ENCODE measurements at places on chromosomes 1 and 21.
A peak's percentile ranks its signal among the peaks of the same experiment; 100 is the strongest.

GRCh38 chr1:162970021-162970420 is 99.1 kb upstream of the RGS4 start:
- no peak for DNase-seq

- DNase-seq = no peak
These were observed 11.3 kb upstream of the MFSD2A start for GRCh38 chr1:39943471-39944290.

- DNase-seq = no peak
These were observed 146.0 kb downstream of the SLC30A10 start for GRCh38 chr1:219782311-219782710.

DNA sequence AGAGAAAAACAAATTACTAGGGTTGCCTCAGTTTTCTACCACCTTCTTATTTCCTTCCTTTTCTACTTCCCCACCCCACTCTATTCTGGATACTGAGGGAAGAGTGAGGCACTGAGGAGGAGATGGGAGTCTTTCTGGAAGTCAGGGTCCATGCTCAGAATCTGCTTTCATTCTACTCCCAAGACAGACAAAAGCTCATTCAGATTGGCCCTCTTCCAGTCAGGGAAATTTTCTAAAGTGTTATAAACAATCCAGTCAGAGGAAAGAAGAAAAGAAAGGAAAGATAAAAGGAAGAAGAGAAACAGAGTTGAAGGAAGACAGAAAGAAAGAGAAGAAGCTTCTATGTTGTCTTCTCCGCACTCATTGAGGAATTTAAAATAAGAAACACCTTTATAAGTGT is 228.6 kb downstream of the COP1 start:
- DNase-seq = no peak

DNA sequence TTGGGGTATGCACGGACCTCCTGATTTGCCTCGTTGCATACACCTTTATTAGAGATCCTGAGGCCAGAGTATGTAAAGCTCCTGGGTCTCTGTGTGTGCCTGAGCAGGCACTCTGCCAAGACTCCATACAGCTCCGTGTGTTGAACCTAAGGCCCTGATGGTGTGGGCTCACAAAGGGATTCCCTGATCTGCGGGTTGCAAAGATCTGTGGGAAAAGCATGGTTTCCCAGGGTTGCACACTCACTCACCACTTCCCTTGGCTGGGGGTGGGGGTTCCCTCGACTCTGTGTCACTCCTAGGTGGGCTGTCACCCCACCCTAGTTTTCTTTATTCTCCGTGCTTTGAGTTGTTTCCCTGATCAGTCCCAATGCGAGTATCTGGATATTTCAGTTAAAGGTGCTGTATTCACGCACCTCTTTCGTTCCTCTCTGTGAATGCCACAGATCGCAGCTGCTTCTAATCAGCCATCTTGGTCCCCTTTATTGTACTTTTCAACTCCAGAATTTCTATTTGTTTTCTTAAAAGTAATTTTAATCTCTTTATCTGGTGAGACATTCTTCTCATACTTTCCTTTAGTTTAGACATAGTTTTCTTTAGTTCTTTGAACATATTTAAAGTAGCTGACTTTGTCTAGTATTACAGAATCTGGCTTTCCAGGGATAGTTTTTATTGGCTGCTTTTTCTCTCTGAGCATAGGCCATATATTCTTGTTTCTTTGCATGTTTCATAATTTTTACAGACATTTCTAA is 39.0 kb upstream of the F3 start:
- DNase-seq = no peak

DNA sequence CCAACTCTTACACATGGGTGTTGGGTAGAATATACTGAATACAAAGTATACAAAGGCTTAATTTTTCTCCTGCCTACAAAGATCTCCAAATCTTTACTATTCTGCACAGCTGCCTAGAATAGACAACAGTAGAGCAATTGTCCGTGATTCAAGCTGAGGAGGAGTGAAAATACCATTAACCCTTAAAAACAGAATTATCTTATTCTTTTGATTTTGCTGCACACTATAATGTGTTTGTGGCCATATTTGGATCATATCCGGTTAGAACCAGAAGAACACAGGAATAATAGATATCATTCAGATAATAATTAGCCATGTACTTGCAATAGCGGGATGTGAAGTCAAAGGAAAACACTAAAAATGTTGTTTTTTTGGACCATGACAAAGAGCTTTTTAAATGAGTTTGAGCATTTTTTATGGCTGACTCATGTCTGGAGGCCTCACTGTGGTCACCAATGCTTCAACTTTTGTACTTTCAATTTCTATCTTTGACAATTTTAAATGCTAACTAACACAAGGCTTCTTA is 197.6 kb upstream of the FOXD3 start:
- DNase-seq = no peak

- no peak for DNase-seq
These were observed 74.5 kb upstream of the USP24 start for GRCh38 chr1:55289614-55290013.

GRCh38 chr21:33478935-33479678 is 667 bp downstream of the TMEM50B start:
- DNase-seq = peak; percentile 48

- DNase-seq = no peak
These were observed 16.8 kb downstream of the GNG4 start for GRCh38 chr1:235632506-235633401.

DNA sequence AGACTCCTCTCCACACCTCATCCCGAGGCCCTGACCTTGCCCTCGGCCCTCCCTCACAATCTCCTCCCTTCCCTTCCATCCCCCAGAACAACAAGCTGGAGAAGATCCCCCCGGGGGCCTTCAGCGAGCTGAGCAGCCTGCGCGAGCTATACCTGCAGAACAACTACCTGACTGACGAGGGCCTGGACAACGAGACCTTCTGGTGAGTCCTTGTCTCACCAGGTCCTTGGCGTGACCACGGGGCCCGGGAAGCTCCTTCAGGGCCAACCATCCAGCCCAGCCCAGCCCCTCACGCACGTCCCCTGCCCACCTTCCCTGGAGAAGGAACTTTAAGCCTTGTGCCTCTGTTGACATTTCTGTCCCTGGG is 15.6 kb downstream of the PODN start:
- no peak for DNase-seq

DNA sequence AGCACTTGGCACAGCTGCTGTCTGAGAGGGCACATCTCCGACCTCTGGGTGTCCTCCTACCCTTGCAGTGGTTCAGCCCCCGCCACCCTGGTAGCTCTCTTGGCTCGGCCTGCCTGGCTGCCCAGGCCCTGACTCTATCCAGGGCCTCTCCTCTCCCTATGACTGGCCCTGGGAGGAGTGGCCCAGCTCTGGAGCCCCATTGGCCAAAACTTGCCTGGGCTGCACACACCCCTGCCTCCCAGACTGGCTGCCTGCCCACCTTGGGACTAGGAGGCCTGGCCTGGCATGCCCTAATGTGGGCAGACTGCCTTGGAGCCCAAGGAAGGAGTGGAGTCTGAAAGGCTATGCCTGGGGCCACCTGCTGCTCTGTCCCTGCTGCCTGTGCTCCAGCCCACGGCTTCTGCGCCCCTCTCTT is 33.6 kb downstream of the ACOT11 start:
- no peak for DNase-seq

DNA sequence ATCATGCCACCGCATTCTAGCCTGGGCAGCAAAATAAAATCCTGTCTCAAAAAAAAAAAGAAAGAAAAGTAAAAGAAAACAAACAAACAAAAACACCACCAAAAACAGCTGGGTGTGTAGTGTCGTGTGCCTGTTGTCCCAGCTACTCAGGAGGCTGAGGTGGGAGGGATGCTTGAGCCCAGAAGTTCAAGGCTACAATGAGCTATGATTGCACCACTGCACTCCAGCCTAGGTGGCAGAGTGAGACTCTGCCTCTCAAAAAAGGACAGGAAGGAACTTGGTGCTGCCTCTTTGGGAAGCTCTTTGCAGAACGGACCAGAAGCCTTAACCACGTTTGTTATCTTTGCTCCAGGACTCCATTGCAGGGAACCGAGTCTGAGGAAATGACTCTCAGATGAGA is 11.0 kb downstream of the KIF17 start:
- DNase-seq = no peak

- no peak for DNase-seq
These were observed 66.0 kb downstream of the OBSCN start for GRCh38 chr1:228273720-228274451.

DNA sequence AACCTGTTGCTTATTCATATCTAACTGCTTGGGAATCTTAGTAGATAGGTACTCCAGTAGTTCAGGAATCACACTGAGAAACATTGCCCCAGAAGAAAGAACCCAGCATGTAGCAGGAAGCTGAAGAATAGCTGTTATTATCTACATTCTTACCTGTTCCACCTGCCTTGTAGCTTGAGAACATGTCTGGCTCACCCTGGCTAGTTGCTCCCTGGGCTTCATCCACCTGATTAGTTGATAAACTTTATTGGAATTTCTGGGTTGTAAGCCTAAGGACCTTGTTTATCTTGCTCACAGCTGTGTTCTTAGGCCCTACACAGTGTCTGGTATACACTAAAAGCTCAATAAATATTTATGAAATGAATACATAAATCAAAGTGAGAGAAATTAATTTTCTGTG is 106.3 kb upstream of the DMRTA2 start:
- no peak for DNase-seq

DNA sequence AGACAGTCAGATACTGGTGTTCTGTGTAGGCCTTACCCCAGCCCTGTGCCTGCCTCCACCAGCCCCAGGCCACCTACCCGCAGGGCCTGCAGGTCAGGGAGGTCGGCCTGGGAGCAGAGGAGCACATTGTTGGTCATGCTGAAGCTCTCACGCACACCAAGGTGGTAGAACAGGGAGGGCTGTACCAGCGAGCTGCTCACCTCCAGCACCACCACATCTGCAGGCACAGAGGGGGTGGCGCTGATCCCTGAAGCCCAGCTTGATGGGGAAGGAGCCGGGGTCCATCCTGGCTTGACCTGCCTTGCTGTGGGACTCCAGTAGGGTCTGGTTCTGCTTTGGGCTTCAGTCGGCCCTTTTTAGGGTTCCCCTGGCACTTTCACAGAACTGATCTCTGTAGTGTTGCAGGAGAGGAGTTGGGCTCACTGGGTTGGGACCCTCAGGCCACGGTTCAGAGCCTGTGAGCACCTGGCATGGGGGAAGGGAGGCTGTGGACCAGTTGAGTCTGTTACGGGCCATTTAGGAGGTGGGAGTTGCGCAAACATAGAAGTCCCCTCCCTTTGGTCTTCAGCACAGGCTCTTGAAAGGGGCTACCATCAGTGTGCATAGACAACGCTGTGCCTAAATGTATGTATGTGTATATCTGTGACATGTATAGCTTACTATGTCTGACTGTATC is 1.9 kb downstream of the MAP3K6 start:
- no peak for DNase-seq

- no peak for DNase-seq
These were observed 136.2 kb downstream of the NAV1 start for GRCh38 chr1:201675143-201675542.

GRCh38 chr1:200038981-200039848 is 11.7 kb downstream of the NR5A2 start:
- DNase-seq = no peak

- DNase-seq = no peak
These were observed 3.1 kb upstream of the TRIM45 start for GRCh38 chr1:117124661-117125060.

DNA sequence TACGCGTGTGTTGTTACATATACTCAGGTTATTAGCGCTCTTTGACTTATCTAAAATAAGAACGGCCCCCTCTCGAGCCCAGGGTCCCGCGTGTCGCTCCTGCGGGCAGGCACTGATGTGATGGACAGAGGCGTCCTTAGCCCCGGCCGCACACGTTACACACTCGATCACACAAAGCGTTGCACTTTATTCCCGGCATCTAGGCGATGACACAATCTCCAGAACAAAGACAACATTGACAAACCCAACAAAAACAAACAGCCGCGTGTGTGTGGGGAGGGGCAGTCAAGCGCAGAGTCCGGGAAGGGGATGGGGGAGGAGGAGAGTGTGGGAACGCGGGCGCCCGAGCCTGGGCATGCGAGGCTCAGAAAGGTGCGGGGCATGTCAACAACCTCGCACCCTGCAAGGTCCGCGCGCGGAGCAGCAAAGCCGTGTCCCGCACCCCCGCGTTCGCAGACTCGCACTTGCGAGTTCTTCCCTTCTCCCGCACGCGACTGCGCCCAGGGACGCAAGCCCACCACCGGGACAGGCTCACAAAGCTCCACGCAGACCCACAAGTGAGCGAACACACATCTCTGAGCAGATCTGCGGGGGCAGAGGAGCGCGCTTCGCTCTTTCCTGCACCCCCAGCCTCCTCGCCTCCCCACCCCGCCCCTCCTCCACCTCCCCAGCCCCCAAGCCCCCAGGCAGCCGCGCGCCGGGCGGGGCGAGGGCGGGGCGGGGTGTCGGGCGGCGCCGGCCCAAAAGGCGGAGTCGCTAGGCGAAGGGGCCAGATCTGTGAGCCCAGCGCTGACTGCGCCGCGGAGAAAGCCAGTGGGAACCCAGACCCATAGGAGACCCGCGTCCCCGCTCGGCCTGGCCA is at the start of gene EFNA1:
Gene EFNA1 (plus strand): TSS at position 772 of the 862 bp plus-strand sequence. CDS start 102 bp downstream, outside the sequence.
- peak; percentile 39 for DNase-seq

- no peak for DNase-seq
These were observed 100.3 kb downstream of the GRIK3 start for GRCh38 chr1:36934061-36934460.

DNA sequence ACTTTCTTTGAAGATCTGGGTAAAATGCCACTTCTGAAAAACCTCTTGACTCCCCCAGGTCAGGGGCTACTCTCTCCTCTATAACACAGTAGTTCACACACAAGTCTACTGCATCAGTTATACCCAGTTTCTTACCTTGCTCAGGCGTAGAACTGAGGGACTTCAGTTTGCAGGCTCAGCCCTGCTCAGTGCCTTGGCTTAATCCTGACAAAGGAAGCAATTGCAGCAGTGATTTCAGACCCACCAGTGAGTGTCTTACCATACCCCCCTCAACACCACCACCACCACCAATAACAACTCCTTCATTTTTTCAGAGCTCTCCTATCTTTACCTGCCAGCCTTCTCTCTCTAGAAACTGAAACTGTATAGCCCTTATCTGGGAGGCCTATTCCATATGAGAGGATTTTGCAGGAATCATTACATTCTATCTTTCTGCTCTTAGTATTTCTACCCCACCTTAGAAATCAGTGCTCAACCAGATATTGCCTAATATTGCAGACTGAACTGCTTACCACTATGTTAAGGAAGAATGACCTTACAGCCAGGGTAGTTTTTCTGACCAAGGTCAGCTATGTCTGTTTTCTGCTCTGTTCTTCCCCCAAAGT is 105.5 kb upstream of the S1PR1 start:
- DNase-seq = no peak

GRCh38 chr1:6239950-6240768 is 3.8 kb upstream of the HES3 start:
- no peak for DNase-seq

GRCh38 chr1:217617126-217617525 is 13.8 kb downstream of the GPATCH2 start:
- no peak for DNase-seq

DNA sequence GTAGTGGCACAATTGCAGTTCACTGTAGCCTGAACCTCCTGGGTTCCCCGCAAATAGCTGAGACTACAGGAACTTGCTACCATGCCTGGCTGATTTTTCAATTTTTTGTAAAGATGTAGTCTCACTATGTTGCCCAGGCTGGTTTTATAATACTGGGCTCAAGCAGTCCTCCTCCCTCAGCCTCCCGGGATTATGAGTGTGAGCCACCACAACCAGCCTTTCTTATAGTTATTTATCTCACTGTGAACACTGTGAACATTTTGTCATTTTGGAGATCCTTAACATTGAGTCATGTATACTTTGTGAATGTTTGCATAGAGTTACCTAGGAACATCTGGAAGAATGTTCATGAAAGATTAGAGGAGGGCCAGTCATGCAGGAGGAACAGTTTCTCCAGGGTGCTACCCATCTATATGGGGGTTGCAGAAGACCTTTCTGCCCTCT is 127.1 kb upstream of the CACYBP start:
- no peak for DNase-seq

GRCh38 chr1:96998466-96998865 is 276.9 kb downstream of the PTBP2 start:
- no peak for DNase-seq

All from stimulated activated naive CD4-positive, alpha-beta T cell treated with Interleukin-2 at 50 U/mL for 16 hours (primary cell).